ENCODE measurements at places on chromosomes 6 and 20.

DNA sequence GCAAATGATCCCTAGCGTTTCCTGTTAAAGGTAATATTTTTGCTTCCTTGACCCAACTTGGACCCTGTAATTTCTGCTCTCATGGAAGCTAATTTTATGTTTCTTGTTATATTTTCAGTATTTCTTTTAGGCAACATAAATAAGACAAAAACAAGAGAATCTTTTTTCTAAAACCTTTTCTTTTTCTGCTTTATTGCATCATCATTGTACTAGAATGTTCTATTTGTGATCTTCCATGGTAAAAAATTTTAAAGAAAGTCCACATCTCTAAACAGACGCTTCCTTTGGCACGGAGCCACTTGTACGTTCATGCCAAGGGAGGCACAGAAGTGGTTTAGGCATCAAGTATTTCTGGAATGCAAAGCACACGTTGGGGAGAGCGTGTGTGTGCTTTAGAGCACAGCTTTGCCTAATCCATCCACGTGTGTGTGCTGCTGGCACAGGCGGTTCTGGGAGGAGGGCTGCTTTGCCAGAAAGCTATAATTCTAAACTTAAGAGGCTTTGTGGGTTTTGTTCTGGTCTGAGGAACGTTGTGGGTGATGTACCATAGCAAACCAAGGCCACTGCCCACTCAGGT is 98.3 kb downstream of the SASH1 start:
- no peak for DNase-seq

DNA sequence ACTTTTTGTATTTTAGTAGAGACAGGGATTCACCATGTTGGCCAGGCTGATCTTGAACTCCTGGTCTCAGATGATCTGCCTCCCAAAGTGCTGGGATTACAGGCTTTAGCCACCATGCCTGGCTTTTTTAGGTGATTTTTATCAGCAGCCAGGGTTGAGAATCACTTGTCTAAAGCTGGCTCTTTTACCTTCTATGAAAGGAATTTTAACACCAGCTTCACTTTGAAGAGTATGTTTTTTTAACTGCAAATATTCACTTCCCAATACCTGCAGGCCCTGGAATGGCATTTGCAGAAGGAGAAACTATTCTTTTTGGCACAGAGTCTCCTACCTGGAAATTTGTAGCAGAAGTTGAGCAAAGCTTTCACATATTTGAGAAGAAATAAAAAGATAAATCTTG is 63.6 kb upstream of the NAA20 start:
- no peak for DNase-seq

DNA sequence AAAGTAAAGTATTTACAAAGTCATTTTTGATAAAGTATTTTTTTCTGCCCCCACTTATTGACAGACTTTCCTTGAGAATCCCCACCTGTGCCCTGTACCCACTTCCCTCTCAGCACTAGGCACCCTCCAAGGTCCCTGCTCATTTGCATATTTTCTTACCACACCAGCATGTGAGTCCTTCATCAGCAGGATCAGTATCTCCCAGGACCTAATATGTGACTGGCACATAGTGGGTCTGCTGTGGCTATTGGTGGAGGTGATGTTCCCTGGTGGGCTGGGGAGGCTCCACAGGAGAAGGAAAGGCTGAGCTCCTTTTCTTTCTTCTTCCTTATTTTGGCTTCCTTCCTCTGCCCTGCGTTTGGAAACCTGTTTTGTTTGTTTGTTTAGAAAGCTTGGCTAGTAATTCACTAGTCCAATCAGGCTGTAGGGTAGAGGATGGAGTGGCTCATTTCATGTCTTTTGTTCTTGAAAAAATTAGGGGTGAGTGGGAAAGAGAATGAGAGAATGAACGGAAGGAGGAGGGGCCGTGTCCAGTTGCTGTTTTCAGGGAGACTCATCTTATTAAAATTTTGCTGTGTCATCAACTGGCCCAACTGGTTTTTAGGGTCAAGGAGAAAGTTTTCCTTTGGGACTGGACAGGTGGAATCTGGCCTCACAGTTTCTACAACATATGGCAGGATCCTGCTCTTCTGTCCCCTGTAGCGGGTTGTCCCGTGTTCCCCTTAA is 2.8 kb upstream of the RNF24 start:
- DNase-seq, result no peak

GRCh38 chr6:53565886-53566285 is 21.0 kb upstream of the GCLC start:
- DNase-seq, result no peak

- no peak for DNase-seq
Observed at GRCh38 chr20:54573838-54574237, 98.4 kb downstream of the DOK5 start.

GRCh38 chr6:77686931-77687330 is 34.1 kb downstream of the MEI4 start:
- DNase-seq, result no peak

GRCh38 chr6:79070206-79070825 is 7.7 kb downstream of the PHIP start:
- DNase-seq, result no peak

- DNase-seq, result no peak
Observed at GRCh38 chr20:56626367-56627121, 2.6 kb upstream of the TFAP2C start.

- DNase-seq, result no peak
Observed at GRCh38 chr6:116695401-116695800, 14.4 kb downstream of the KPNA5 start.

DNA sequence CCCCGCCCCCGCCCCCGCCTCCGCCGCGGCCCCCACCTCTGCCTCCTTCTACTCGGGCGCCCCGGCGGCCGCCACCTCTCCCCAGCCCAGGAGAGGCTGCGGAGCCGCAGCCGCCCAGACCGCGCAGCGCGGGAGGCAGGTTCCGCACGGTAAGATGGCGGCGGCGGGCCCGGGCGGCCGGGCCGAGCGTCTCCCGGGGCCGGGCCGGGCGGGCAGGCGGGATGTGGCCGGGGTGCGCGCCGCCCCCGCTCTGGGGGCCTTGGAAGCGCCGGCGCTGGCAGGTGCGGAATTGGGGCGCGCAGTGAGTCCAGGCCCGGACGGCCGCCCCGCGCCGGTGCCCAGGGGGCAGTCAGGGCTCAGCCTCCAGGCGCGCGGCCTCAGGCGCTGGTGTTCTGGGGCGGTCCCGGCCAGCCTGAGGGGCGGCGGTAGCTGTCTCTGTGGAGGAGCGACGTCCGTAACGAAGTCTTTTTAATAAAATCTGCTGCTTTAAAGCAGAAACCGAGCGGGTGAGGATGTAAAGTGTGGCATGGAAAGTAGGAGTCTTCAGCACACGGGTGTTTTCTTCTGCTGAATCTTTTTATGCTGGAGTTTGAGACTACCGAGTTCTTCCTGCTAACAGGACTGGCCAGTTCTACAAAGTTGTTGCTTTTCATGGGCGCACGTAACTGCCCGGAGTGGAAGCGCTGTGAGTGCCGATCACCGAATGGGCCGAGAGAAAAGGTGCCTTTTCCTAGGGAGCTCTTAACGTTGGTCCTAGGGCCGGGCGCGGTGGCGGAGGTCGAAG is at the start of gene GID8:
GID8 (plus strand) TSS at position 43 of the 784 bp plus-strand sequence. CDS start 3,356 bp downstream, outside the sequence.
- peak; percentile 51 for DNase-seq

- DNase-seq, result no peak
Observed at GRCh38 chr6:12170351-12171092, 119.6 kb upstream of the EDN1 start.

GRCh38 chr6:35804996-35805736 is at the start of gene LHFPL5:
TSS of gene LHFPL5 (plus strand) at chr6:35805352. CDS start at chr6:35805671, 319 bp downstream.
- peak; percentile 56 for DNase-seq

- no peak for DNase-seq
Observed at GRCh38 chr20:47348539-47349142, 7.9 kb downstream of the ZMYND8 start.

DNA sequence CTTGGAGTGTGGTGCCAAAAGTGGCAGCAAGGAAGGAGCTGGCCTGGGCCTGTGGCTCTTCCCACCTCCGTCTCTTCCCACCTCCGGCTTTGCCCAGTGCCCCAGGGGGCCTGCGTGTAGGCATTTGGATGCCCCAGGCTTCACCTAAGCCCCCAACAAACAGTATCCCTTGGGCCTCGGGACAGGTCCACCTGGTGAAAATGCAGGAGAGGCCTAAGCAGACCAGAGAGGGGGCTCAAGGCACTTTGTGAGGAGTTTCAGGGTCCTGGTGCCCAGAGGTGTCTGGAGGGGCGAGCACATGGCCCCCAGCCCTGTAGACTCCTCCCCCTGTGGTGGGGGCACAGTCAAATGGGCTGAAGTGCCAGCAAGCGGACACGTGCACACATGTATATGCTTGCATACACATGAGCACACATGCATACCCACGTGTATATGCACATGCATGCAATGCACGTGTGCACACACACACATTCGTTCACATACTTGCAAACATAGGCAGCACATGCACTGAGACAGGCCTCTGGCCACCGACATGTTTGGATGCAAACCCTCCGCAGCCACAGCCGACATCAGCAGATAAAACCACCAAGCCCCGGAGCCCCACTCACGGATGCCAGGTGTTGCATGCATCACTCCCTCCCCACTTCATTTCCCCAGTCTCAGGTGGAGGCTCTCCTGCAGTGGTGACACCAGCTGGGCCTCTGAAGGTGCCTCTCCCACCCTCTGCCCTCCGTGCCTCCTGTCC is 124.5 kb downstream of the TAF4 start:
- no peak for DNase-seq

GRCh38 chr6:74598462-74599393 is 607.1 kb downstream of the COL12A1 start:
- DNase-seq, result no peak

GRCh38 chr6:119350952-119351372 is 1.4 kb upstream of the MAN1A1 start:
- DNase-seq, result no peak

DNA sequence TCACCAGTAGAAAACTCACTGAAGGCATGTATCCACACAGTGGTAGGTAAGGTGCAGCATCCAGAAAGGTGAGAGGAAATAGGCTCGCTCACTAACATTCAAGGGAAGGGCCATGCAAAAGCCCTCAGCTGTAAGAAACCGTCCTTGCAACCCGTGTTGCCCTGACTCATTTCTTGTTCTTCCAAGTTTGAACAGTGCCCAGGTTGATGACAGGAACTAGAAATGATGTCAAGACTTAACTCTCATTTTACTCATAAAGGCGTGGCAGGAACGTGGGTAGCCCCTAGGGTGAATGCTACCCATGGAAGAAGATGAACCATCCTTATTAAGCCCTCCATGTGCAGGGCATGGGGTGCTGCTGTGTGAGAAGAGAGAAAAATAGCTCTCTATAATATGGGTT is 187.6 kb downstream of the CD83 start:
- DNase-seq, result no peak
